Myocyte (in vitro differentiated cells): ENCODE measurements at places on chromosomes 3 and 15.

- no peak for DNase-seq
Observed at GRCh38 chr3:188839187-188839695, 332.5 kb upstream of the TPRG1 start.

DNA sequence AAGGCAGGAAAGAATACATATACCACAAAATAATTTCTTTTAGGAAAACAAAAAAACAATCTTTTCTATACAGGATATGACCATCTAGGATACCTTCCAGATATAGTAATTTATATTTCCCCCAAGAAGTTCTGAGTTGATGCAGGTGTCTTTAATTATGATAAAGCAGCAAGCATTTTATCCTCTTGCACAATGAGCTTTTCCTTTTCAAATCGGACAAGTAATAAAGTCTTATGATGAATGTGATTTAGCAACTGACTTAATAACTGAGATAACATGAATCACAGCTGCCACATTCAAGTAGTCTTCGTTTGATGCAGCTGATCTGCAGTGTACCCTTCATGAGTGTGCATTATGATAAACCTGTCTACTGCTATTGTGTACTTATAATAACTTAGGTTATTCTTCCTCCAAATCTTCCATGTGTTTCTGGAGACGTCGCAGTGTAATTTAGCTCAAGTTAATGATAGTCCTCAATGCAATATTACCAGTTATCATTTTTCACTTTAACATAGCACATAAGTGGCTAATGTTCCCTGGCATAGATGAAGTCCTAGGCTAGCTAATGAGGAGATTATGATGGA lies 260.3 kb upstream of the MRPL3 start:
- no peak for DNase-seq

DNA sequence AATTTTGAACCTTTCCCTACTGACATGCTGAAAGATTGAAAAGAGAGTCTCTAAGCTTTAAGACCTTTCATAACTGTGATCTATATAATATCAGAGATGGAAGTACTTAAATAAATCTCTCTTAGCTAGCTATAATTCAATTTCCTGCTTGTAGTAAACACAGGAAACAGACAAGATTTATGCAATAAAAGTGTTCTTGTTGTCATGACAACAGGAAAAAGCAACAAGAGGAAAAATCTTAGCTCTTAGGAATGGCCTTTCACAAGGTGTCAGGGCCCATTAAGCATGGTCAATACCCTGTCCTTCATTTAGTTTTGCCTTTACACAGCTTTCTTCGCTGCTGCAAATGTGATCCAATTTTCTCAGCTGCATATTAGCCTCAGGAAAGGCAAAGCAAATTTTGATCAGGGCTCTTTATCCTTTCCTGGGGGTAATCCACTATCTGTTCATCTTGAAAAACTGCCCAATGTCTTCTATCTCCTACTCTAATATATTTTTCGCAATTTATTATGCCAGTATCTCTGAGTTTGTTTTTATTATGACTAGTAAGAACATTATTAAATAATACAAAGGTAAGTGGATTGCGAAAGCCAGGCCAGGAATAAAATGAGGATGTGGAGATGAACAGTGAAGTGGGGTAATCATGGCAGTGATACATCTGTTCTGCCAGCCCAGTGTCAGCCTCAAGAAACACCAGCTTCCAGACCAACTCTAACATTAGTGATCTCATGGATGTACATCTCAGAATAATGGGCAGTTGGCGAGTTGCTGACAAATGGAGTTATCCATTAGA lies 28.7 kb downstream of the SIDT1 start:
- DNase-seq: peak; percentile 22

- no peak for DNase-seq
Observed at GRCh38 chr15:48978638-48979037, 14.9 kb upstream of the SHC4 start.

DNA sequence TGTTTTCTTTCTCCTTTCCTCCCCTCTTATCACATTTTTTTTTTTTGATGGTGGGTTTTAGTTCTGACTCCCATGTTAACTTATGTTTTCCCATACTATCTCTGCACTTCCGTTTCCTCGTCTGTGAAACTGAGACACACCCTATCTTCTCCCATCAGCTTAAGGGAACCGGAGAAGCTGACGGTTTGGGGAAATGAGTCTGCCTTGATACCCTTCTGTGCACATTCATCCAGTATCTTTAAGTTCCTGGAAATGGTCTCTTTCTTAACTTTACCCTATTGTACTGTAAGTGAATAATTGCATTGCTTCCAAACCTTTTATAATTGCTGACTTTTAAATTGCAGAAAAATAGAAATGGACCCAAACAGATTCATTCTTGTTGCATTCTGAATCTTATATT lies 26.2 kb upstream of the CFAP161 start:
- DNase-seq: no peak

DNA sequence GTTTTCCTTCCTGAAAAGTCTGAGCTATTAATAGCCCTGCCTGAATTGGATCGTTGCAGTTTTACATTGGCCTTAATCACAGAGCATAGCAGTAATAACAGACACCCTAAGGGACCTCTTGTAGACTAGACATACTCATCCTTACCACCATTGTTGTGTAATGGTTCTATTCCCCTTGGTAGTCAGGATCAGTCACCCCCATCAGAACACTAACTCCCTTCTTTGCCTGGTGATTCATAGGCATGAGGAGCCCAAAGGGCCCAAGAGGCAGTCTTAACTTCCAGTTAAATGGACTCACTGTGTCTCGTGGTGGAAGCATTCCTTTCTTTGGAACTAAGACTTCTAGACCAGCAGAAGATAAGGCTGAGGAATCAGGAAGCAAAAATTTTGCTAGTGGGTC lies 20.2 kb downstream of the CGGBP1 start:
- no peak for DNase-seq

DNA sequence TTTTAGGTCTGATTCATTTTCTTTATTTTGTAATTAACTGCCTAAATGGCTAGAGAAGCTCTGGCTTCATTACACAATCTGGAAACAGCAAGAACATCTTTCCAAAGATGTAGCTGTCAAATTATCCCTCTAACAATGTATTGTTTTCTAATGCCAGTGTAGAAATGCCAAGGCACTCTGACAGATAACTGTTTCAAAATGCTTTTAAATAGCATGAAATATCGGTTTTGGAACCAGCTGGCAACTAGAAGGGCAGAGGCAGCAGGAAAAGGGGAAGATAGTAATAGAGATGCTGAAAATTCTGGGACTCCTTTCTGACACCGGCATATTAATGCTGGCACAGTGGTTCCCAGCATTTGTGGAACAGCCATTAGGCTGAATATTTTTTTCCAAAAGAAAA lies 26.1 kb downstream of the MORC1 start:
- DNase-seq: no peak

DNA sequence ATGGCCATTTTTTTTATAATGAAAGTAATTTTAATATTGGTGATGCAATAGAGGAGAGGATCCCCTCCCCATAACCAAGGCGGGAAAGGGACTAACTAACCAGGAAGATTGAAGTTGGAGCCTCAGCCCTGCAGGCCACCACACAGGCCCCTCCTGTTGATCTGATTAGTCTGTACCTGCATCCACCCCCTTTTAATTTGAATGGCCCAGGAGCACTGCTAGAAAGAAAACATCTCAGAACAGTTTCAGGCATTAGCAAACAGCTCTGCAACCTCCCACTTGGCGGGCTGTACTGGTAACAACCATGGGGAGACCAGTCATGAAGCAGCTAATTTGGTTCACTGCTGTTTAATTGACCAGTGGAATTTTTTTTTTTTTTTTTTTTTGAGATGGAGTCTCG lies 10.3 kb downstream of the CAV3 start:
- DNase-seq: no peak

DNA sequence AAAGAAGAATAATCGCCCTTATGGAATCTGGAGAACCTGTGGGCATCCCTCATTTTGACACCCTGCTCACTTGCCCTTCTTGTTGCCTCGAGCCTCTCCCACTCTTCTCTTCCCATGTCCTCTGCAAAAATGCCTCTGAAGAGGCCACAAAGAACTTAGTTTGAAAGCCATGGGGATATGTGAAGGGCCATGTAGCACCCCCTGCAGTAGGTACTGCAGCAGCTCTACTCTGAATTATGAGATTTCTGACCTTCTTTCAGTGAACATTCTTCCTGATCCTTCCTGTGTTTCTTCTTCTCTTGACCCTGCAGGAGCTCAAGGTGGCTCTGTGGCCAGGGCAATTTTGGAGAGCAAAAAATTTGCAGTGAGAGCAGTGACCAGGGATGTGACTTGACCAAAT lies 30.4 kb upstream of the TRA2B start:
- DNase-seq: no peak

GRCh38 chr3:99145031-99145430 lies 243.5 kb upstream of the DCBLD2 start:
- no peak for DNase-seq

DNA sequence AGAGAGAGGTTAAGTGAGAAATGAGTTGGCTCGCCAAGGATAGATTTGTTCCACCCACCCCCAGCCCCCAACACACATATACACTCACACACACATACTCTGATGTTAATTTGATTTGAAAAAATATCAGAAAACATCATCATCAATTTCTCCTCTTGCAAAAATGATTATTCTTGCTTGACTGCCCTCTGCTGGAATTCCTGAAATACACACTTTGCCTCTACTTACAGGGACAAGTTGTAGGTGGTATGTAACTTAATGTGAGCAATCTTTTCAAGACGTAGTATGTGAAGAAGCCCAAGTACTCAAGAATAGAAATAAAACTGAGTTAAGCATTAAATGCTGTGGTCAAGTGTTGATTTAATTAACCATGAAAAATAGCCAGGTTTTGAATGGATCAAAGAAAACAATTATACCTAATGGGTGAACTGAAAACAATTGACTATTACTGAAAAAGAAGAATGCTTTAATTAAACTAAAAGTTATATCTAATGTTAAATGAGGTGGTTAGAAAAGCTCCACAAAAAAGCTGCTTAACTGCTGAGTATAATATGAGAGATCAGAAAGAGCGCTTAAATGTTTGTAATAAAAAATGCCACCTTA lies 46.6 kb upstream of the MDFIC2 start:
- DNase-seq: peak; percentile 20

DNA sequence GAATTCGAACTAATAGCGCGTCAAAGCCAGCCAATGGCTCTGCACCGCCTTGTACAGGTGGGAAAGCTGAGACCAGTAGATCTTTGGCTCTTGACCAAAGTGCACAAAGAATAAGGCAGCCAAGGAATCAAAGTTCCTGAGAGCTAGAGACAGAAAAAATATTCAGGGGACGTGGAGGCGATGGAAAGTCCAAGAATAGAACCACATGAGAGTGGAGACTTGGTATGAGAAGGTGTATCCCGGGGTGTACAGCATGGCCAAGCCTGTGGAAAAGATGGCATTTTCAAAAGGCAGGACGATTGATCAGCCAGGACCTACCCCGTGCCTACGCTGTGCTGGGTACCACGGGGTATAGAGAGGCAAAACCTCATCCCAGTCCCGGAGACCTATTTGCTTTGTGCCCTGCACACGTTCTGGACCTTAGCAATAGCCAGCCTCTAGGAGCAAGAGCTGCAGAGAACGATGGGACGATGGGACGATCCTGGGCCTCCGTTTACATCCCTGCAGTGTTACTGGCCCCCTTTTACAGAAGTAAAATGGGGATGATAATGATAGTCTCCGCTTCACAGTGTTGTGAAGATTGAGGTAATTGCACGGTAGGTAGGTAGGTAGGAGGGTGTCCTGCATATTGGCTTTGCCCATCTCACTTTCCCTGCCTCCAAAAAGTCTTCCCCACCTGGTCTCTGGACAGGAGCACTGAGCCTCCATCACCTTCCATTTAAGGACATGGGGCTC lies 583 bp upstream of the RBSN start:
- no peak for DNase-seq

- no peak for DNase-seq
Observed at GRCh38 chr3:174846055-174846454, 13.1 kb upstream of the NAALADL2 start.

GRCh38 chr3:89246326-89246725 lies 138.9 kb downstream of the EPHA3 start:
- peak; percentile 1 for DNase-seq

GRCh38 chr15:77455696-77456321 lies 35.1 kb downstream of the HMG20A start:
- peak; percentile 40 for DNase-seq

- DNase-seq: no peak
Observed at GRCh38 chr3:153041181-153041580, 120.8 kb upstream of the RAP2B start.

DNA sequence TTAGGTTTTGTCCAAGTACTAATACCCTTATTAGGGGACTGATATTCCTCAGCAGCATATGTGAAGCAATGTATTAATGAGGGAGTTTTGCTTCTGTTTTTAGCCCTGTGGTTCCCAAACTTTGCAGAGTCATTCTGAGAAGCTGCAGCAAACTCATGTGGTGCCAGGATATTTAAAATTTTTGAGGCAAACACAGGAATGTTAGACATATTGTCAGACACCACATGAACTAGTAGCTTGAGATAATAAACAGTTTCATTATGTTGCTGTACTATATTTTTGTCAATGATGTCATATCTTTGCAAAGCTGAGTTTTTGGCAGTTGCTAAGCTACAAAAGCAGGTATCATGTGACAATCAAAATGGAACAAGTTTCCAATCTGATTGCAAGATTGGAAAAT lies 36.6 kb downstream of the ATP6V1A start:
- peak; percentile 94 for DNase-seq

GRCh38 chr15:79644091-79644490 lies 212.0 kb downstream of the MINAR1 start:
- DNase-seq: peak; percentile 58

DNA sequence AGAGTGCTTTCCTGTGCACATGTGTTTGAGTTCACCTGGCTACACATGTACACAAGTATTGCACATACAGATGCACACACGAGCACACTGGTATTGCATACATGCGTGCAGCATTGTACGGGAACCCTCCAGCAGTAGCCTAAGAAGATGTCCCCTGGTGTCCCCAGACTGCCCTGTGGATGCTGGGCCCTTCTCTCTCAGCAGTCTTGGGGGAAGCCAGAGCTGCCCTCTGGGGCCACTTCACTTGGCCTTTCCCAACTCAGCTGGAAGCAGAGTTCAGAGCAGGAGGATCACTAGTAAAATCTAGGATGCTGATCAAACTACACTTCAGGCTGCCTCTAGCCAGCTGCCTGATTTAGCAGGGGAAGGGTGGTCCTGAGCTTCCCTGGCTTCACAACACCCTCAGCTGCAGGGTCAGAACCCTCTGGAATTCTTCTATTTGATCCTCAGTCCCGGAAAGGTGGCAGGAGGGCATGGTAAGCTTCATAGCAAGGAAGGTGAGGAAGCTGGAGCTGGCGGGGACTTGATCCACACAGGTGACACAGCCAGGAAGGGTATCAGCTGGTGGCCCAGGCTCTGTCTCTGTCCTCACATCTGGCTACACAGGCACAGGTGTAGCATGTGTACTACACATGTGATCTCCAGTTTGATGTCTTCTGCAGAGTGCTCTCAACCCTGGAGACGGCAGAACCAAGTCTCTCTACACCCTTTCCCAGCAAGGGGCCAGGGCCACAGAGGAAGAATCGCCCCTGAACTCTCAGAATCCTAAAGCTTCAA lies 36.5 kb downstream of the KLF15 start:
- no peak for DNase-seq

GRCh38 chr3:142839831-142840230 lies 49.1 kb downstream of the PCOLCE2 start:
- no peak for DNase-seq

DNA sequence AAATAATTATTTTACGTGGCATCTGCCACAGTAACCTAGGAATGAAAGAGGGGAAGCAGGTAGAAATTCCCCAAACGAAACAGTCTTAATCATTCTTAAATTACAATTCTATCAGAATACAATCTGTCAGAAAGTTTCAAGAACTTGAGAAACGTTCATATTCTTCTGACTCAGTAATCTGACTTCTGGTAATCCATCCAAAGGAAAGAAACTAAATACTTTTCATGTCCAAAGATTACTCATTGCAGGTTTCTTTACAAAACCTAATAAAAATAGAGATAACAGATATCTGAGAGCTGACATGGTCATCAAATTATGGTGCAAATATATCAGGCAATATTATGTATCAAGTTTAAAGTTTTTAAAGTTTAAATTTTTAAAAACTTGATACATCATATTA lies 109.4 kb downstream of the DLG1 start:
- DNase-seq: no peak
